ENCODE measurements at places on chromosomes 5 and 9. TPM values are rescaled to one million over a fixed set of nuclear protein-coding genes. Genes with fewer than 3 reads are reported as not detected.

CCDC183 gene
- 0.22 TPM for total RNA-seq

CMYA5 gene
- total RNA-seq: under 0.01 TPM

HMMR gene
- total RNA-seq: 14.6 TPM

CEL gene
- total RNA-seq: under 0.01 TPM

WDR31 gene
- 0.20 TPM for total RNA-seq

LHX3 gene
- not detected for total RNA-seq

DNA sequence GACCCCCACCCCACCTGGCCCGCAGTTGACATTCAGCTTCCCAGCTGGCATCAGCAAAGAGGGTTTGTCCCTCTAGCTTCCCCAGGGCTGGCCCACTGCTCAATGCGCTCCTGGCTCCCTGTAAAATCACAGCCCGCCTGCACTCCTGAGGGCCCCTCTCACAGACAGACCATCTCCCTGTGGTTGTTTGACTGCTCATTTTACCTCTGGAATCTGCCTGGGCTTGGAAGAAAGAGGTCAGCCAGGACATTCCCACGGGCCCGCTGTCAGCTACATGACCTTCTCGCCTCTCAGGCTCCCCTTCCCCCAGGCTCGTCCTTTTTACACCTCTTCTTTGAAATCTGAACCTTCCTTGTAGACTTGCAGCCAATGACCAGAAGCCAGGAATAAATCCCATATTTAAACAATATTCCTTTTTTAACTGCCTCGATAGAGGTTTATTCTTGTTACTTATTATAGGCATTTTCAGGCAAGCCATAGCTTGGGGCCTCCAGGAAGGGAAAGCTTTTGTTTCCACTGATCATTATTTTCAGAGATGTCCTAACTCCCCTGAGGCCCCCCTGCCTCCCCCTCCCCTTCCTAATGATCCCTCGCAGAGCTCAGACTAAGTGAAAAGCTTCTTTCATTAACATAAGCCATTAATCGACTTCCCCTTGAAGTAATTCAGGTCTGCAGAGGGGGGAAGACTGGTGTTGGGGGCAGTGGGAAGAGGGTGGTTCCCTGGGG, 76.3 kb upstream of the IQGAP2 start:
- no peak for DNase-seq

- no peak for DNase-seq
Observed at GRCh38 chr5:3878267-3878666, 282.6 kb downstream of the IRX1 start.

- DNase-seq: no peak
Observed at GRCh38 chr9:120944434-120944843, 17.8 kb upstream of the TRAF1 start.

DNA sequence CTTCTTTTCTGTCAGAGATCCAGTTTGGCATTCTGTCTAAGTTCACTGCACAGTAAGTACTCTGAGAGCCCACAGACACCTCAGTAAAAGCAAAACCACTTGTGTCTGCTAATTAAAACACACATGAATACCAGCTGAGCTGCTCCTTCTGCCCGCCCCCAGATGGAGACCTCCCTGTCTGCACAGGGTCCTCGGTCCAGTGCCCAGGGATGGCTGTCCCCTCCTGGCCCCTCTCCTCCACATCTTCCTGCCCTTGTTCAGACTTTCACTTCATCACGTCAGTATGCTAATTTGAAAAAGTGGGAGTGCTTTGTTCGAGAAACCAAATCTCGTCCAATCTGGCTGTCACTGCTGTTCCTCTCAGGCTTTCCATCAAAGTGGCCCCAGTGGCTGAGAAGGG, 43.5 kb downstream of the LIX1 start:
- DNase-seq: no peak

- no peak for DNase-seq
Observed at GRCh38 chr5:35240892-35241291, 10.6 kb upstream of the PRLR start.

DNA sequence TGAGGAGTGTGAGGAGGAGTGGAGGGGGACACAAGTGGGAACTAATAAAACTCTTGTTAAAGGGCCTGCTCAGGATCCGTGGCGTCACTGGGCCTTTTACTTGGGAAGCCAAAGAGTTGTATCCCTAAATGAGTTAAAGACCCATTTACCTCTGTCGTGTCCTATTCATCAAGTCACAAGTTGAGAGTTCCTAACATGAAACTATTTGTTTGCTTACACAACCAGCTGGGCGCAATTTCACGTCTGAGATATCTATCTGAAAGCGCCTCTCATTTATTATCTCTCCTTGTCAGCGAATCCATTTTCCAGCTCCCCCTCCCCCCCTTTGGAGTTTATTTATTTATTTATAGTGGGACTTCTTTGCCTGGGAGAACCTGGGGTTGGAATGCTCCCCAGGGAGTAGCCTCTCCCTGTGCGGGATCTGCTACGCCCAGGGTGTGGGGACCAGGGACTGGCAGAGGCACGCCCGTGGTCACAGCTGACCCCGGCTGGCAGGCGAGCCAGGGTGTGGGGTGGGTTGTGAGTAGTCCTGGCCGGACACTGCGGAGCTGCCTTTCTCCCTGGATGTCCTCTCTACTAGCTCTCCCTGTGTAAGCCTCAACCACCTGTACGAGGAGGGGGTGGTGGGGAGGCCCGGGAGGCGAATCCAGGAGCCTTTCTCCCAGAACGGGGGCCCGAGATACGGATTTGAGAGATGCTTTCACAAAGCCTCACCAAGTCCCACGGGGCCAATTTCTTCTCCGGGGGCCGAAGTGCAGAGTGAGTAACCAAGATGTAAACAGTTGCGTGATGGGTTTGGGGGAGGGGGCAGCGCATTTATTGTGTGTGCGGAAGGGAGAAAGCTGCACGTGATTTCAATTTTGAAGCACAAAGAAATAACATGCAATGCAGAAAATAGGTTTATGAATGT, 15.3 kb downstream of the NR2F1 start:
- no peak for DNase-seq

GRCh38 chr9:133255371-133256135, 19.4 kb downstream of the ABO start:
- no peak for DNase-seq

DNA sequence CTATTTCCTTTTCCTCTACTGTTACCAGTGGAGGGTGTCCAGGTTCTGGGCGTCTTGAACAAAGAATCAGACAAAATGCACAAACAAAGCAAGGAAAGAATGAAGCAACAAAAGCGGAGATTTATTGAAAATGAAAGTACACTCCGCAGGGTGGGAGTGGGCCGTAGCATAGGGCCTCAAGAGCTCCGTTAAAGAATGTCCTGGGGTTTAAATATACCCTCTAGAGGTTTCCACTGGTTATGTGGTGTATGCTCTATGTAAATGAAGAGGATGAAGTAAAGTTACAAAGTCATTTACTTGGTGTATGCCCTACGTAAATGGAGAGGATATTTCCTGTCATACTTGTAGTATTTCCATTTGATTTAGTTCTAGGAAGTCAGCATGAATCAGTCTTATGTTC, 113.5 kb upstream of the MRPS30 start:
- no peak for DNase-seq

GRCh38 chr5:125196481-125197111, 450.2 kb upstream of the ZNF608 start:
- DNase-seq: no peak
